Stimulated activated CD8-positive, alpha-beta memory T cell treated with anti-CD3 and anti-CD28 coated beads, Interleukin-7, amount 100 ng/mL, for 24 hours (primary cell): ENCODE measurements at places on chromosomes 1 and 21.

DNA sequence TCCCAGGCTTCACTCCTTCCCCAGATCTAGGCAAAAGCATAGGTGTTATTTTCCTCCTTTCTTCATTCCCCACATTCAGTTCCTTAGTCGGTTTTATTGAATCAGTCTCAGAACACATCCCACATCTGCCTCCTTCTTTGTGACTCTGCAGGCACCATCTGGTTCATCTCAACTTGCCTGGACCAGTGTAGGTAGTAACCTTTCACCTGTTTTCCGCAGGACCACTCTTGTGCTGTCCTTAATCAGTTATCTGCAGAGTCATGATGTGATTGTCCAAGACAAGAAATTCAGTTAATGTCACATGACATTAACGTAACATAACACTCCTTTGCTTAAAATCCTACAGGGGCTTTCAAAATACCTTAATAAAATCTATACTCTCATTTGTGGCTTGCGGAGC, 174.6 kb downstream of the CHRM3 start:
- DNase-seq, result no peak

- DNase-seq, result no peak
Observed at GRCh38 chr1:107047602-107048001, 8.9 kb upstream of the PRMT6 start.

- DNase-seq, result no peak
Observed at GRCh38 chr1:32091591-32091990, 16.3 kb upstream of the KPNA6 start.

DNA sequence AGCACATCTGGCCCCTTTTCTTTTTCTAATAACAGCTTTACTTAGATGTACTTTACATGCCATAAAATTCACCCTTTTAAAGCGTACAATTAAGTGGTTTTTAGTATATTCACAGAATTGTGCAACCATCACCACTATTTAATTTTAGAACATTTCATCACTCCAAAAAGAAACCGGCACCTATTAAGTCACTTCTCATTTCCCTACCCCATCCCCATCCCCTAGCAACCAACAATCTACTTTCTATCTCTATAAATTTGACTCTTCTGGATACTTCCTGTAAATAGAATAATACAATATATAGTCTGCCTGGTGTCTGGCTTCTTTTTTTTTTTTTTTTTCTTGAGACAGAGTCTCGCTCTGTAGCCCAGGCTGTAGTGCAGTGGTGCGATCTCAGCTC, 59.5 kb upstream of the ENAH start:
- no peak for DNase-seq

DNA sequence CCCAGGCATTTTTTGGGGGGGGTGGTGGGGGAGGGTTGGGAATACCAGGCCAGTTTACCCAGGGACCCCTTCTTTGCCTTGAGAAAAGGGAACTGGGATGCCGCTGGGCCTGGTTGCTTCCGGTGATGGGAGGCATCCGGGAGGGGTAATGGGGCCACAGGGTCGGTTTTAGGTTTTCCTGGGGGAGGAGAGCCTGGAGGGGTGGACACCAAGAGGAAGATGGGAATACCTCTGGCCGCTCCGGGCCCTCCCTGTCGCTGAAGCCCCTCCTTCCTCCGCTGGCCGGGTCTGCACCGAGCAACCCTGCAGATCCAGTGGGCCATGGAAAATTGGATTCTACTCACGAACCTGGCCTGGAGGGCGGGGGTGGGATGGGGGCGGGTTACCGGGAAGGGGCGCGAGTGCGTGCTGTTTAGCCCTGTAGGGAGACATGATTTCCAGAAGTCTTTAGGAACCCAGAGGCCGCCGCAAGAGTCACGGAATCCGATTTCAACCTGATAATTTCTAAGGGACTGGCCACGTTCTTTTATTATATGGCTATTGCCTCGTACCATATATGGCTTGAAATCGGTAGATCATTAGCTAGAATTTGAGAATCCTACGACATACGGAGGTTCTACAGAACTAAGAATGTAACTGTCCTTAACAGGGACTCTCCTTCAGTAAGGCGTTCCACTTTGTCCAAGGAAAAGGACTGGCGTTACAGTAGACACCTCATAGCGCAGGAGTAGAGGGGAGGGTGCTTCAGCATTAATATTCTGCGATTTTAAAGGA, 749 bp downstream of the AKIRIN1 start:
- no peak for DNase-seq

- no peak for DNase-seq
Observed at GRCh38 chr1:112006416-112007025, 17.1 kb upstream of the KCND3 start.

GRCh38 chr1:163305441-163305840, 16.3 kb upstream of the NUF2 start:
- DNase-seq, result no peak

DNA sequence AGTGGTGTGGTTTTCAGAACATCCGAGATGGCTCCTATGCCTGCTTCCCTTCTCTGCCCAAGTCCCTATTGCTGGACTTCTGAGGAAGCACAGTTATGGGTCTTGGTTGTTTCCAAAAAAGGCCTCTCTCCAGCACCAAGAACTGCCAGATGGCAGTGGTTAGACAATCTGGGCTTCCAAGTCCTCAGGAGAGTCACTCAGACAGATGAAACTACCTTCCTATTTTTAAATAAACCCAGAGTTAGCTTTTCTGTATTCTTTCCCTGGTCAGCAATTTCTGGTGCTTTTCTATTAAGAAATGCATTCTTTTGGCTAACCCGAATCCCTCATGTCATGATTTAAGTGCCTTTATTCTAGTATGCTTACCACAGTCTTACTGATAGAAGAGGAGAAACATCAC, 245.9 kb downstream of the PRDM2 start:
- DNase-seq, result no peak

DNA sequence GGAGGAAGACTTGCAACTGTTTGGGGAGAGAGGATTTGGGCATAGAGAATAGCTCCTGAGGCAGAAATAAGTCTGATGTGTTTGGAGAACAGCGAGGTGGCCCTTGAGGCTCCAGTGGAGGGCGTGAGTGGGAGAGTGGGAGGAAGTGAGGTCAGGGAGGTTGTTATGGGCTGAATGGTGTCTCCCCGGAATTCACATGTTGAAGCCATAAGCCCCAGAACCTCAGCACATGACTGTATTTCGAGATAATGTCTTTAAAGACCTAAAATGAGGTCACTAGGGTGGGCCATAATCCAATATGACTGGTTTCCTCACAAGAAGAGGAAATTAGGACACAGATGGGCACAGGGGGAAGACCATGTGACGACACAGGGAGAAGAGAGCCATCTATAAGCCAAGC, 17.9 kb upstream of the APP start:
- no peak for DNase-seq

DNA sequence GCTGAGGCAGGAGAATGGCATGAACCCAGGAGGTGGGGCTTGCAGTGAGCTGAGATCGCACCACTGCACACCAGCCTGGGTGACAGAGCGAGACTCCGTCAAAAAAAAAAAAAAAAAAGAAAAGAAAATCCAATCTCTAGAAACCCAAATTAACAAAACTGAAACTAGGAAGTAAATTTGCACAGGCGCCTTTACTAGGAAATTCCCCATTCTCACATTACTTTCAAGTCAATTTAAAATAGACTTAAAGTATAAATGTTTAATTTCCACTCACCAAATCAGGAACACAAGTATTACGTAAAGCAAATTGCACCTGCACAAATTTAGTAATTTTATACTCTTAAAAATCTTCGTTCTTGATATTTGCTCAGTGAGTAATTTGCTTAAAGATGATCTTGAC, 67.8 kb upstream of the BCAR3 start:
- no peak for DNase-seq

- DNase-seq, result no peak
Observed at GRCh38 chr21:21624674-21625073, 626.5 kb downstream of the NCAM2 start.
